Midbrain (tissue), 1 donor: ENCODE measurements at places on chromosomes 5 and 9.

DNA sequence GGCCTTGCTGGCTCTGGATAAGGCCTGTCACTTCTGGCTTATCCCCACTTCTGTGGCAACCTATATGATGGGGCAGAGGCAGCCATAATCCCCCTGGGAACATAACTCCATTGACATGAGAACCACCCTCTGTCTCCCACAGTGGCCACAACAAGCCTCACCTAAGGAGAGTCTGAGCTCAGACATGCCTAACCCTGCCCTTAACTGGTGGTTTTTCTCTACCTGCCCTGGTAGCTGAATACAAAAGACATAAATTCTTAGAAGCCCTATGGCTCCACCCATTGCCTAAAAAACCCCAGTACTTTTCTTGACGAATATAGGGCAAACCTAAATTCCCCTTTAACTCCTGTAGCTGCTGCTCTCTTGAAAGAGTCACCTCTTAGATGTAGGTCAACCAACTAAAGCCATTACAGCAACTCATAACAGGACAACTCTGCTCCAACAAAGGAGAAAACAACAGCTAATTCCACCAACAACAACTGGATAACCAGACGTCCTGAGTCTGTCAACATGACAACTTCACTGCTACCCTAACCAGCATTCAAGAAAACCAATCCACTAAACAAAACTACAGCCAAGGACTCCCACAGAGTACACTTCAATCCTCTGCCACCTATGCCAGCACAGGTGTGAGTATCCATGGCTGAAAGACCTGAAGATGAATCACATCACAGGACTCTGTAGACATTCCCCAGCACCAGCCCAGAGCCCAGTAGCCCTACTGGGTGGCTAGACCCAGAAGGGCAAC is 427.7 kb downstream of the PRELID2 start:
- no peak for DNase-seq

DNA sequence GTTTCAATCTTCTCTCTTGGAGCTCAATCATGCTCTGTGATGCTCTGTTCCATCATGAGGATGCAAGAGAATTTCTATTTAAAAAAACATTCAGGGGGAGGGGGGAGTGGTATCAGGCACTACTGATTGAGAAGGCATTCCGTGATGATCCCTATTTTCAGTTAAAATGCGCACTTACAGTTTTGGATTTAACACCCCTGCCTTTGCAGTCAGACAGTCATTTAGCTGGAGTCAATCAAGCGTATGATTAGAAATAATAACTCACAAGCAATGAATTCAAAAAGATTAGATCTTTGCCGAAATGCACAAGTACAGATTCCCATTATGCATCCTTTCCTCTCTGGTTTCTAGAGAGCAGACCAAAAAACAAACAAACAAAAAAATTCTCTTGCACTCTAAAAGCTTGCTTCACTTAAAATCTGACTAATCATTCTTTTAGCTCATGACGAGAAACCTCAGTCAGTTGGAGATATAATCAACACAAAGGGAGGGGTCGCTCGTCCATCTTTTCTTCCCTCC is 55.4 kb downstream of the EFNA5 start:
- DNase-seq: no peak

- no peak for DNase-seq
Measured at GRCh38 chr5:93579692-93580062, 1.3 kb downstream of the NR2F1-AS1 start.

DNA sequence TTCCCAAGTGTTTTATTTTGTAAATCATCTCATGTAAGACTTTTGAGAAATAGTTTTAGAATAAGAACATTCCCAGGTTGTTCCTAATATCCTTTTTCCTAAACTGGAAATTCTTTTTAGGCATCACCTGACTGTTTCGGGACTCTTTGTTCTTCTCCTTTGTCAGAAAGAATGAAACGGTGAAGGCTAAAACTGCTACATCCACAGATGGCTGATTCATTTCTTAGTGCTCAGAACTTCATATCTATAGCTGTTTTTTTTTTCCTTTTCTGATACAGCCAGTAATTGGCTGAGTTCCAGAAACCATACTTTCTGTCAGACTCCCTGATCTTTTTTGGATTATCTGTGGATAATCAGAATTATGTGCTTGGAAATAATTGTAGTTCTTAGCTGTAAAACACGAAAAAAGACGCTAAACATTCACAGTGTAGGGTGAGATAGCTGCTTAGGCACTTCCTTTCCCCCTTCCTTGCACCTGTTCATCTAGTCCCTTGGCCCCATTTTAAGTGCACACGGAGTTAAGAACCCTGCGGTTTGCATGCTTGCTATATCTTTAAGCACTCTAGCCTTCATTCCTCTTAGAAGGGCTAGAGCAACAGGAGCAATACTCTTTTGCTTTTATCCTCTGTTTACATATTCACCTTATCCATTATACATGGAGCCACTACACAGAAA is 283.9 kb downstream of the PJA2 start:
- DNase-seq: no peak

DNA sequence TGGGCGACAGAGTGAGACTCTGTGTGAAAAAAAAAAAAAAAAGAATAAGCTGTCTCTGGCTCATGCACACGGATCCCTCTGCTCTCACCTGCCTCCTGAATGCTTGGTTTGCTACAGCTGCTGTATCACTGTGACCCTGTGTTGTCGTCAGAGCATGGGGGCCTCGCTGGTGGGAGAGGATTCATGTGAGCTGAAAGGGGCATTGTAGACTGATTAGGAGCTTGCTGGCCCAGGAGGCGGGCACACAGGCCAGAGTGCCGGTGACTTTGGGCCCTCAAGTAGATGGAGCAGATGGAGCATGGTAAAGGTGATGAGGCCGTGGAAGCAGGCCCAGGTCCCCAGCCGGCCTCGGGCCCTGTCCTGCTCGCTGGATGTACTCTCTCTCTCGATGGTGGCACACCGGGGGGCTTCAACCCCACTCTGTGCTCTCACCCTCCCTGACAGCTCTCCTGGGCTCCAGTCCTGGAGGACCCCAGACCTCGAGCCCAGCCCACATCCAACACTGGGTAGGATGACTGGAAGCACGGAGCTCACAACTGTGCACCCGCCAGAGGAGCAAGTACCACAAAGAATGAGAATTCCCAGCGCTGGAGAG is 7.1 kb downstream of the FLT4 start:
- DNase-seq: no peak

GRCh38 chr5:9059920-9060691 is 485.8 kb downstream of the SEMA5A start:
- no peak for DNase-seq

DNA sequence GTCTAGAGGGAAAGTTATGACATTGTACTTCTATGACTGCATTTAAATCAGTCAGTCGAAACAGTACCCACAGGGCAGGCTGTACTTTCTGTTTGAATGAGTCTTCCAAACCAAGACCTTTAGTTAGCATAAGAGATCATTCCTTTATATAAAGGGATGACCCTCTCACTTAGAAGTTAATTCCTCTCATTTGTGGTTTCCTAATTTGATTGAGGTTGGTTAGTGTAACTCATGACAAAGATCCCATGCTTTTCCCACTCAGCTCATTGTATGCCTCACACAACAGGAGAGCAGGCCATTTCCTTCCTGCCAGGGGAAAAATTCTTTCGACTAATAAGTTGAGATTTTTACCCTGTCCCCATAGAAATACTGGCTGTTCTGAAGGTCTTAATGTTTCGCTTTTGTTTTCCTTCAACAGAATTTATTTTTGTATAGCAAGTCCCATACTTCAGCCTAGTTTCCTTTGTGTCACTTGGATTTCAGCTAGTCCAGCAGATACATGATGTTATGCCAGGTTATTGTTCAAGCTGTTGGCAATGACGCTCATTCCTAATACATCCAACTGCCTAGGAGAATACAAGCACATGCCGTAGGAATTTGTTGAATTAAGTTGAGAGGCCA is 500.7 kb downstream of the SPATA31D1 start:
- peak; percentile 22 for DNase-seq

DNA sequence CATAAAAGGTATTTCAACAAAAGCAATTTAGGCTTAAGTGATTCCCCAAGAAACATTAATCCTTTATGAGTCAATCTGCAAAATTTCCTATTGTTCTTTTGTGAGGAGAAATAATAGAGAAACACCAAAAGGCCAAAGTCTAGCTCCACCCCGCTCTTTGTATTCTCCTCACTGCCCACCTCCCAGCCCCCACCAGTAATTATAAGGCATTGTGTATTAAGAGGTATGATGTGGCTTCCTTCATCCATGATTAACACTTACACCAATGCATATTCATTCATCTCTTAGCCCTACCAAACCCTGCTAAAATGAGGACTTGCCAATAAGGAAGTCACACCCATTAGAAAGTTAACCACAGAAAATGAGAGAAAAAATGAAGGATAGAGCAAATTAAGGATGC is 105.3 kb upstream of the SPATA31D4 start:
- no peak for DNase-seq

DNA sequence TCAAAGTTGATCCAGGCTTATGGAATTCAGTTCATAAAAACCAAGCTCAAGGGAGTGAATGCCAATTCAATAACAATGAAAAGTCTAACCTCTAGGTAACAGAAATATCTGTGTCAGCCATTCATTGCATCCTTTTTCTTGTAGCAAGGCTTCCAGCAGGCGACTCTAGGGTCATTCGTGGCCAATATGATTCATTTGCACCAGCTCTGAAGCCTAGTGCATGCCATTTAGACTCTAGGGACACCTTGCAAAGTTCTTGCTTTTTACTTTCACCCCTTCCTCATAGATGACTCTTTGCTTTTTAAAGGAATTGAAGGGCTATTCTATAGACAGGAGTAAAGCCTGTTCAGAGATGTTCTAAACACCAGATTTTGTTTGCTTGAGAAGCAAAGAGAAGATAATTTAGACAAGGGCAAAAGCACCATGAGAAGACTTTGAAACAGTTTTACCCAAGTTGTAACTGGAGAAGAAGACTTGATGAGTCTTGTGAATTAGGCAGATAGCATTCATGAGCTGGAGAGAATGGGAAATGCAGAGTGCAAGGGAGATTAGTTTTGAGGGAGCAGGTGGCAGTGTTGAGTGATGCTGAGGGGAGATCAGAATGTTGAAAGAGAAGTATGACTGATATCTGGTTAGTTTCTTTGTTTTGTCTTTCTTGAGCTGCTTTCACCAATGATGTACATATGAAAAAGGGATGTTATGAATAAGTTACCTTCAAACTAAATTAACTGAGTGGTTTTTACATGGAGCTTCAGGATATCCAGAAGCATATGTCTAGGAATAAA is 94.5 kb downstream of the F2RL2 start:
- DNase-seq: no peak

DNA sequence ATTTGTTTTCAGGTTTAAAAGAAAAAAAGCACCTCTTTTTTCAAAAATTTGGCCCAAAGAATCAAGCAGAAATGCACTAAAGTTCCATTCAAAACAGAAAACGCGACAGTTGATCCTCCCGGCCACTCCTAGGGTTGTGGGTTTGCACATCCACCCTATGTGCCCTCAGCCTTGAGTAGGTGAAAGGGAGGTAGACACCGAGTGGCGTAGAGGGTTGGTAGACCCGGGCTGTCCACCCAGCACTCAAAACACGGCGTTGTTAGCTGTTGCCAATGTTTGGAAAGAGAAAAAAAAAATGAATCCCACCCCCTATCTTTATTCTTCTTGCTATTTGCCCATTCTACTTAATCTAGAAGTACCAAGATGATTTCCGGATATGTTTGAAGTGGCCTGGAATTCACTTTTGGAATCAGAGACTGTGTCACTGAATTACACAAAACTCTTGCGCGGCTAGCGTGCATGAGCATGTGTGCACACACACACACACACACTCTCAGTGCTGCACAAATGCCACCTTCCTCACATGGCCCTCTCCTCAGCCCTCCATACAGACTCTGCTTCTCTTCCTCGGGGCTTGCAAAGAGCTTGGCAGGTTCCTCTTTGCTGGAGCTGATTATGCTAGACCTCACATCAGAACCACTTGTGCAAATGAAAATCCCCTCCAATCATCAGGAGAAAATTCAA is 110.2 kb upstream of the HAND1 start:
- DNase-seq: no peak

GRCh38 chr5:149831492-149831891 is 101.4 kb downstream of the PPARGC1B start:
- no peak for DNase-seq

- DNase-seq: no peak
Measured at GRCh38 chr9:72023596-72023995, 36.8 kb downstream of the C9orf57 start.

DNA sequence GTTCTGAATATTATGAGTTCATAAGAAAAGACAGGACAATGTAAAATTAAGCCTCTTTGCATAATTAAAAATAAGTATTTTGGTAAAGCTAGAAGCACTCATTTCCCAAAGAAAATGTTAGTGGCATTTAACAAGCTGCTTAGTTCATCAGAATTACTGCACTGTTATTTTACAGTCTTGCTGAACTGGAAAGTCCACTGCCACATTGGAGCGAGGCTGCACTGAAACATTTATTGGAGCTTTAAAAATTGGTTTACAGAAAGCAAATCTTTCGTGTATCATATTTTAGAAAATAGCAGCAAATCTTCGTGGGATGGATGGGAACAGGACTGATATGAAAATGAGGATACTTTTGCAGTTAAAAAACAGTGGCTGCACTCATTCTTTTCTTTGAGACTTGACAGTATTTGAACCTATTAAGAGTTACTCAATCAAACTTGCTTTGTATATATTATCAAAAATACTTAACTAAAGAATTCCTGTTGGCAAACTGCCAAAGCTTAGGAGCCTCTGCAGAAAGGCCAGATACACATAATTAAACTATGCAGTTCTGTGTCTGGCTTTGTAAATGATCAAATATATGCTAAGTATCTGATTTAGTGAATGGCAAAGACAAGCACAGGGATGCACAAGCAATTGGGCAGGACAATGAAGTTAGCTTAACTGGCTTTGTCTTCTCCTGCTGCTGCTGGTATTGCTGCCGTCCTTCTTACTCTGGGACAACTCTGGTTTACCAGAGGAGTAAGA is 16.5 kb upstream of the FBXL7 start:
- no peak for DNase-seq

DNA sequence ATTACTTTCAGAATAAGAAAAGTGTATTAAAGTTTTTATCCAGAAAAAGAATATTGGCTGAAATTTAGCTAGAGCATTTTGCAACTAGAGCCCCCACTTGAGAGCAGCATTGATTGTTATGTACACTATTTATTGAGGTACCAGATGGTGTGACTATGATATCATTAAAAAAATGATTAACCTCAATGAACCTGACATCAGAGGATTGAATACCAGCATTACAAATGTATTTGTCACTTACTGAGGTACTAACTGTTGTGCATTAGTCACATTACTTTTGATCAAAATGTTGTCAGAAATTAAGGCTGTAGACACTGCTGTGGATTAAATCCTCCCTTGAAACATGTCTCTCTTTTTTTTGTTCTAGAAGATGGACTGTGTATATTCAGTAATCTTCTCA is 127.8 kb upstream of the DHFR start:
- DNase-seq: no peak

- DNase-seq: no peak
Measured at GRCh38 chr5:44402084-44402483, 12.9 kb upstream of the FGF10 start.

GRCh38 chr5:93886917-93887361 is 145.5 kb upstream of the POU5F2 start:
- DNase-seq: no peak

- peak; percentile 79 for DNase-seq
Measured at GRCh38 chr9:127199001-127199791, 65.4 kb upstream of the GARNL3 start.

GRCh38 chr9:112080831-112081542 is 94.1 kb downstream of the SUSD1 start:
- no peak for DNase-seq
